ENCODE measurements at places on chromosomes 12 and 14. TPM values are rescaled to one million over a fixed set of nuclear protein-coding genes. Genes with fewer than 3 reads are reported as not detected.

DNAJC22 gene
- 2.2 TPM for total RNA-seq

TCL1B gene
- total RNA-seq = not detected

TAS2R43 gene
- total RNA-seq = not detected

SLC22A17 gene
- total RNA-seq = 2.2 TPM

SIX1 gene
- 8.4 TPM for total RNA-seq

TSPAN8 gene
- 39.6 TPM for total RNA-seq

NUAK1 gene
- 13.4 TPM for total RNA-seq

SNRNP35 gene
- 33.8 TPM for total RNA-seq

SLC25A47 gene
- total RNA-seq = not detected

PIANP gene
- total RNA-seq = not detected

SERPINA12 gene
- not detected for total RNA-seq

ACTN1 gene
- 71.1 TPM for total RNA-seq

BMP4 gene
- not detected for total RNA-seq

ATXN3 gene
- 32.3 TPM for total RNA-seq

HOXC6 gene
- 0.89 TPM for total RNA-seq

ENDOU gene
- total RNA-seq = 0.37 TPM

NTS gene
- 0.40 TPM for total RNA-seq

SCNN1A gene
- 0.29 TPM for total RNA-seq

MSRB3 gene
- total RNA-seq = 16.2 TPM

KRT6B gene
- total RNA-seq = not detected

SLC25A29 gene
- 30.0 TPM for total RNA-seq

FAM181A gene
- total RNA-seq = not detected

BHLHE41 gene
- total RNA-seq = 0.98 TPM

SPTB gene
- total RNA-seq = 0.10 TPM

AMHR2 gene
- 0.15 TPM for total RNA-seq

LRP1-AS gene
- total RNA-seq = not detected

AICDA gene
- total RNA-seq = not detected

KRT6A gene
- total RNA-seq = not detected

LRRK2 gene
- 1.2 TPM for total RNA-seq

AMDHD1 gene
- total RNA-seq = 15.6 TPM

TBK1 gene
- 61.1 TPM for total RNA-seq

Measured in NCI-H460 (cell line).